Fibroblast of skin of left quadriceps (primary cell): ENCODE measurements at places on chromosomes 16 and 17.

GRCh38 chr17:38731526-38732294 is 1.6 kb downstream of the CISD3 start:
- no peak for DNase-seq

GRCh38 chr17:19402171-19402570 is 8.9 kb upstream of the RNF112 start:
- DNase-seq = no peak

DNA sequence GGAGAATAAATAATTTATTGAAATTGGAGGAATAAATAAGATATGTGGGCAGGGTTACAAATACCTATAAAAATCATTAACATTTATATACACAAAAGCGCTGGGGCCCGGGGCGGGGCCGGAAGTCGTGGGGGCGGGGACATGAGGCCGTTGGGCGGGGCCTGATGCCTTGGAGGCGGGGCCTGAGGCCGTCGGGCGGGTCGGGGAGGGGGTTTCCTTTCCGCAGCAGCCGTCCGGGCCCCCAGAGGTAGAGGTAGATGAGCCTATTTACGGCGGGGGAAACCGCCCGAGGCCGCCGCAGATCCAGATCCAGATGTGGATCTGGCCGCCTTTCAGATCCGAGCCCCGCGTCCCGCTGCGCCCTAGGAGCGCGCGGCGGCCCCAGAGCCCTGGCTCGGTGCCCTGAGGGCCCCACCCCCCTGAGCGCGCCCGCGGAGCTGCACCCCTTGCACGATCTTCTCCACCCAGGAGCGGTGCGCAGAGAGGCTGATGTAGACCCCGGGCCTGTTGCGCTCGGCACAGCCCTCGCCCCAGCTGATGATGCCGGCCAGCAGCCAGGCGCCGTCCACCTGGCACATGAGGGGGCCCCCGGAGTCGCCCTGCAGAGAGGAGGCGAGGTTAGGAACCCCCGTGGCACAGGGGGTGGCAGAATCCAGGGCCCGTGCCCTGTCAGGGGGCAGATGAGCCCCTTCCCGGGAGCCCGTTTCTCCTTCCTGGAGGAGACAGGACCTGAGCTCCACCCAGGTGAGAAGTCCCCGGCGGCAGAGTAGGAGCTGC is 5.1 kb downstream of the PRSS22 start:
- no peak for DNase-seq

GRCh38 chr16:8740775-8741355 is 56.6 kb downstream of the TMEM186 start:
- DNase-seq = no peak
